ENCODE measurements at places on chromosomes 3 and 15.

GRCh38 chr15:71201477-71201876 lies 86.2 kb downstream of the THSD4 start:
- no peak for DNase-seq

- no peak for DNase-seq
These were observed 306.9 kb downstream of the GAP43 start for GRCh38 chr3:115930168-115930567.

GRCh38 chr3:161558236-161558635 lies 61.6 kb downstream of the OTOL1 start:
- no peak for DNase-seq

DNA sequence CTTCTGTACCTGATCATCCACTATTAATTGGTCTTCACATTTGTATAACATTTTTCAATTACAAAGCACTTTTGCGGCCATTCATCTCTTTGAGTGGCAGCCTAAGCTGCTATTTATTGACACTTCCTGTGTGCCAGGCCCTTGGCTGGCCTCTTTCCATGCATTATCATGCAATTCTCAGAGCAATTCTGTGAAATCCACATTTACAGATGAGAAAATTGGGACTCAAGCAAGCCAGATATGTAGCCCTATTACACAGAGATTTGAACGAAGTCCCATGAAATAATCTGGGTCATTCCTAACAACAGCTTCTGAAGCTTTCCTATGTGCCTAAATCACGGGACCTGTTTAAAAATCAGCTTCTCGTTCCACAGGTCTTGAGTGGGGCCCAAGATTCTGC lies 17.4 kb downstream of the SLC6A1 start:
- no peak for DNase-seq

GRCh38 chr15:74050556-74051234 lies 31.7 kb downstream of the GOLGA6A start:
- no peak for DNase-seq

- DNase-seq, result no peak
These were observed 69.7 kb upstream of the CMSS1 start for GRCh38 chr3:99747915-99748314.

DNA sequence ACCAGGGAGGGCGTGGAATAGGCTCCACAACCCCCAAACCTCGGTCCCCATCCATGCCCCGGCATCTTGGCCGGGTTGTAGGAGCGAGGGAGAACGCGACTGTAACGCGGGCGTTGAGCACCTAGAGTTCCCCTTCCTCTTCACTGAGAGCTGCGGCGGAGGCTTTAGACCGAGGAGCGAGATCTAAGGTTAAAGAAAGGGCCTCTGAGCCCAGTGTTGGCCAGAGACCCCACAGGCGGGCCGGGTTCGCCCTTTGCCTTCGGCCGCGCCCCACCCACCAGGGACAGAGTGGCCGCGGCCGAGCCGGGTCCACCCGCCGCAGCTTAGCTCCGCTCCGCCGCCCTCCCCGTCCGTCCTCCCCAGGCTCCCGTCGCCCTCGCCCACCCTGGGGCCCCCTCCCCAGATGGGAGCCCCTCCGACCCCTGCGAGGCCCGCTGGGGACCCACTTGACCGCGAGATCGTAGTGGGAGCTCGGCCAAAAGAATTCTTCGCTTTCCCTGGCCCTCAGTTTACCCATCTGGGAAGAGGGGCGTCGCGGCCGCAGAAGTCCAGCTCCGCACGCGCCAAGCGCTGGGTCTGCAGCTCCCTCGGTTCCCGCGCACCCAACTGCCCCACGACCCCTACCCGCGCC lies 425 bp downstream of the ANPEP start:
- no peak for DNase-seq

GRCh38 chr15:56699743-56700142 lies 33.6 kb downstream of the ZNF280D start:
- DNase-seq, result no peak

DNA sequence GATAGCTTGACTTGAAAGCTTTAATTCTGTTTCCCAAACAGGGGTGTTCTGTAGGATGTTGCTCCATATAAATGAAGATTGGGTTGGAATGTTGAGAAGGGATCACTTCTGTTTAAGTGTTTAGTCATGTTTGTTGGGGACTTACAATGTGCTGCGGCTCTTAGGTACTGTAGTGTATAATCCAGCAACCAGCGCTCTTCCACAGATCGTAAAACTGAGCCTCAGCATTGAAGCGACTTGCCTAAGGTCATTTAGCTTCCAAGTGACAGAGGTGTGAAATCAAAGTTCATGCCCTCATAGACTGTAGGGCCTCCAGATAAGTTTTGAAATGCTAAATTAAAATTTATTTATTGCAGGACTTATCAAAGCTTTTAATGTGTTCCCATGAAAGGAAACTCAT lies 1.8 kb downstream of the MKRN2 start:
- no peak for DNase-seq

DNA sequence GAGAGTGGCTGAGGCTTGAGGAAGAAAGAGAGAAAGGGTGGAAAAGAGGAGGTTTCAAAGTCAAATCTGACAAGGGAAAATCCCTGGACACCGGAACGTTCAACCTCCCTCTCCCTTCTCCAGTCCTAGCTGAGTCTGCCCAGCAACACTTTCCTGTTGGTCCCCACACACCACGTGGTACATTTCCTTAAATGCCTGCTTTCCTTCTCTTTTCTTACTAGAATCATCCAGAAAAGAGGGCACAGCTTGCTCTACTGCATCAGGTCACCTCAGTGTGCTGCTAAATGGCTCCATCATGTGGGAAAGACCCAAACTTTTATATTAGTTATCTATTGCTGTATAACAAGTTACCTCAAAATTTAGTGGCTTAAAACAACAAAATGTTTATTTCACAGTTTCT lies 181.2 kb downstream of the NECTIN3 start:
- no peak for DNase-seq

DNA sequence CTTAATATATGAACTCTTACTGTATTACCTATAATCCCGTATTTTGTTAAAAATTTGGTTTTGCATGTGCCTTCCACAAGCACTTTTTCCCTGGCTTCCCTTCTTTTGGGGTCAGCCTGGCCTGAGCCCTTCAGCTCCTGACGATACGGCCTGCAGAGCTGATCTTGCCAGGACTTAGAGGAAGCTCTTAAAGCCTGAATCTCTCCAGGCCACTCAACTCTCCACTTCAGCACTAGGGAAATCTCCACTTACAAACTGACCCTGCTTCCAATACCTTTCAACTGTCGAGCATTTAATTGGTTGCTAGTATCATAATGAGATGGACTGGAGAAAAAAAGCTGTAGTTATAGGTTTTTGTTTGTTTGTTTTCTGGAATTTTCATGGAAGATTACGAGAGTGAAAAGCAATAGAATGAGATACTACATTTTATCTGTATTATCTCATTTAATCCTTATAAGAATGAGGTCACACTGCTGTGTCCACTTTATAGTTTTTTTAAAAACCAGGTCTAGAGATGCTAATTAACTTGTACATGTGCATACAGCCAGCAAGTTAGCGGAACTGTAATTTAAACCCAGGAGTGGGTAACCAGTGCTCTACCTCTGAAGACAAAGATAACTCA lies 54.8 kb downstream of the ZBTB38 start:
- no peak for DNase-seq

- DNase-seq, result no peak
These were observed 40.2 kb downstream of the ATP2B2 start for GRCh38 chr3:10465161-10465560.

DNA sequence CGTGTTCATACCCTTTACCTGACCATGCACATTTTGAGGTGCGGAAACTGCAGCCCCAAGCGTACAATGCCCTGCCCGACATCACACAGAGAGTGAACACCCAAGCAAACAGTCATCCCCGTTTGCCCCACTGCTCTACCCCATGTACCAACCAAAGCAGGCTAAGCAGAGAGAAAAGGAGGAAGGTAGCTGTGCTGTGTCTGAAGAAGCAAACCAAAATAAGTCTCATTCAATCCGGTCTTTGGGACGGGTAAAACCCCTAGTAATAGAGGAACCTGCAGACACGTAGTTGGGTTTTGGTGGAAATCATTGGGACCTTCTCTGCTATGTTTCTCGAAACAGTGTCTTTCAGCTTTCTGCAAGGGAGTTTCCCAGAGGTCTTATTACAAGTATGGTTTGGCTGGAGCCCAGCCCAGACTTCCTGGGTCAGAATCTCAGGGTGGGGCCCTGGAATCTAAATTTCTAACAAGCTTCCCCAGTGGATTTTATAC lies 164.6 kb upstream of the HES1 start:
- no peak for DNase-seq

GRCh38 chr3:71011565-71012287 lies 571.8 kb downstream of the FOXP1 start:
- DNase-seq, result no peak

- DNase-seq, result no peak
These were observed 73.6 kb downstream of the TM4SF4 start for GRCh38 chr3:149547954-149548668.

GRCh38 chr3:70277304-70277703 lies 35.1 kb downstream of the MDFIC2 start:
- DNase-seq, result no peak

DNA sequence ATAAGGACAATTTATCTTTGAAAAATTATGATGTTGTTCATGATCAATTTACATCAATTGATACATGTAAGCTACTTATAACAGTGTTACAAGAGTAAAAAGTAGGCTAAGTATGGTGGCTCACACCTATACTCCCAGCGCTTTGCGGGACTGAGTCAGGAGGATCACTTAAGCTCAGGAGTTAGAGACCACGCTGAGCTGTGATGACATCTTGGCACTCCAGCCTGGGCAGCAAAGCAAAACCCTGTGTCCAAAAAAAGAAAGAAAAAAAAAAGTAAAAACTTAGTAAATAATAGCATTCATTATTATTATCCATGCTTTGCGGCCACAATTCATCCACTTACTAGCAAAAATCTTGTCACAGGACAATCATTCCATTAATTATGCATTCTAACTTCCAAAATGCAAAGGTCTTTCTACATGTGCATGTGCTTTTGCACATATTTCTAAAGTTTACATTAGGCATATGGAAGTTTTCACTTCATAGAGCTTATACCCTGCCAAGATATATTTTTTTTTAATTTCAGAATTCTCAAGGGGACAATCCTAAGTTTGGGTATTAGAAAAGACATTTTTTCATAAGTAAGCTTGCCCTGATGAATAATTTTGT lies 243.3 kb upstream of the RARB start:
- no peak for DNase-seq

- no peak for DNase-seq
These were observed 85.4 kb upstream of the LIPC start for GRCh38 chr15:58346361-58346760.
